Activated T-cell treated with anti-CD3 and anti-CD28 coated beads, Interleukin-2, amount 50 U/mL, for 1 hour (primary cell): ENCODE measurements at places on chromosomes 7 and 10.

DNA sequence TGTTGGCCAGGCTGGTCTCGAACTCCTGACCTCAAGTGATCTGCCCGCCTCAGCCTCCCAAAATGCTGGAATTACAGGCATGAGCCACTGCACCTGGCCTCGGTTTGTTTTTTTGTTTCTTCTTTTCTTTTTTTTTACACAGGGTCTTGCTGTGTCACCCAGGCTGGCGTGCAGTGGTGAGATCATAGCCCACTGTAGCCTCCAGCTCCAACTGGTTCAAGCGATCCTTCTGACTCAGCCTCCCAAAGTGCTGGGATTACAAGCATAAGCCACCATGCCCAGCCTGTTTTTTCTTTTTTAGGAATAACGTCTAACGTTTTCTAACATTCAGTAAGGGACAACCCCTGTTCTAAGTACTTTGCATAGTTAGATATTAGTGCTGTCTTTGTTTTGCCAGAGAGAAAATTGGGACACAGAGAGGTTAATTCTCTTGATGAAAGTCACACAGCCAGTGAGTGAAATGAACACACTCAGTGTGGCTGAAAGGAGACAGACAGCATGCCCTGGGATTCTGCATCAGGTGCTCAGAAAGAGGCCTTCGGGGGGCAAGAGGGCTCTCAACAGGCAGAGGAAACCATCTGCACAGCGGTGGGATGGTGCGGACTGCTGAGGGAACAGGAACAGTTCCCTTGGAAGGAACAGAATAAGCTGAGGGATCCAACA lies 4.3 kb downstream of the LIMK1 start:
- DNase-seq, result no peak

DNA sequence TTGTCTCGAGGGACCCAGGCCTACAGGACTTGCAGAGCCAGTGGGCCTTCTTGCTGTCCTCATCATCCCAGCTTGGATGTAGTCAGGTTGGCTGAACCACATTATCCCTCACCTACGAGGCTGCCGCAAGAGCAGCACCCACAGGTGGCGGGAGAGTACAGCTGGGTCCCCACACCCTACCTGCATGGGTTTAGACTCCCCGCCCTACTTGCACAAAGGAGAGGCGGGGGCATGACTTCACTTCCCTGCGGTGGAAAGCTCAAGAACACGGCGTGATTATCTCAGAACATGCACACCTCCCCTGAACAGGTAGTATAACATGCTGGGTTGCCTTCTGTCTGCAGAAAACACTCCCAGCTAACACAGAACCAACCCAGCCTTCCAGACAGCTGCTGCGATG lies 57.5 kb downstream of the CTBP2 start:
- no peak for DNase-seq

GRCh38 chr7:1103009-1103788 lies 15.3 kb downstream of the GPER1 start:
- no peak for DNase-seq

GRCh38 chr7:10237306-10237705 lies 736.4 kb upstream of the PHF14 start:
- DNase-seq, result no peak

- DNase-seq, result no peak
These were observed 18.0 kb downstream of the NEBL start for GRCh38 chr10:20879136-20879535.

GRCh38 chr7:123580406-123581161 lies 21.0 kb upstream of the ASB15 start:
- no peak for DNase-seq

GRCh38 chr10:50653142-50653541 lies 29.4 kb upstream of the SGMS1 start:
- no peak for DNase-seq

DNA sequence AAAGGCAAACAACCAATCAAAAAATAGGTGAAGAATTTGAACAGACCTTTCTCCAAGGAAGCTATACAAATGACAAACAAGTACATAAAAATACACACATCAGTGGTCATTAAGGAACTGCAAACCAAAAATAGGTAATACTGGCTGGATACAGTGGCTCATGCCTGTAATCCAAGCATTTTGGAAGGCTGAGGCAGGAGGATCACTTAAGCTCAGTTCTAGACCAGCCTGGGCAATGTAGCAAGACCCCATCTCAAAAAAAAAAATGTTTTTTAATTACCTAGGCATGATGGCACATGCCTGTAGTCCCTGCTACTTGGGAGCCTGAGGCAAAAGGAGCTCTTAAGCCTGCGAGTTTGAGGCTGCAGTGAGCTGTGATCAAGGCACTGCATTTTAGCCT lies 19.3 kb downstream of the CDCA7L start:
- no peak for DNase-seq

DNA sequence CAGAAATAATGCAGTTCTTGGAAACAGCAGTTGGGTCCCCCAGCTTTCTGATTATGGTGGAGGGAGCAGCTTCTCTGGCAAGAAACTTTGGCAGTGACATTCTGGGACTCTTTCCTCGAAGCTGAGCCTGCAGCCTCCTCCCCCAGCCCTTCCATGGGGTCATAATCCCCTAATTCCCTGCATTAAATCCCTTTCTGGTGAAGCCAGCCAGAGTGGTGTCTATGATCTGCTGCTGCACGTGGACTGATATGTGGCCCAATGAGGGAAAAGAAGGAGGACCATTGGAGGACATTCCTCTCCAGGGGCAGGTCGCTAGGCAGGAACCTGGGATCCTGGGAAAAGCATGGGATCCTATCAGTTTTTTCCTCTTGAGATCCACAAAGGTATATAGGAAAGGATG lies 470.5 kb downstream of the RPS24 start:
- no peak for DNase-seq

- DNase-seq, result no peak
These were observed 30.8 kb downstream of the LSMEM1 start for GRCh38 chr7:112511451-112512202.

GRCh38 chr7:134289423-134289822 lies 27.3 kb downstream of the SLC35B4 start:
- no peak for DNase-seq

GRCh38 chr10:131320860-131321604 lies 9.5 kb upstream of the TCERG1L start:
- no peak for DNase-seq

DNA sequence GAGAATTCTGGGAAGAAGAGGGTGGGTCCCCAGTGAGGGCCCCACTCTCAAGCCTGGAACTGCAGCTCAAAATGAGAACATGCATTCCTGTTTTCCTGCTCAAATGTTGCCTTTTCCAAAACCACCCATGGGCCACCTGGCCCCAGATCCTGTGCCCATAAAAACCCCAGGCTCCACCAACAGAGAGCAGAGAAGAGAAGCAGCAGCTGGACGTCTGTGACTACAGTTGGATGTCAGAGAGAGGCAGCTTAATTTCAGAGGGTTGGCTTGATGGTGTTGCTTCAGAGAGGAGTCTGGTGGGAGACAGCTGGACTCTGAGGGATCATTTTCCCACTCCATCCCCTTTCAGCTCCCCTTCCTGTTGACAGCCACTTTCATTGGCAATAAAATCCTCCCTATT lies 256.4 kb downstream of the FZD1 start:
- DNase-seq, result no peak

- no peak for DNase-seq
These were observed 1240.9 kb upstream of the LRRTM3 start for GRCh38 chr10:65684896-65685295.

- no peak for DNase-seq
These were observed 301.5 kb downstream of the EXOC4 start for GRCh38 chr7:133554330-133554729.

DNA sequence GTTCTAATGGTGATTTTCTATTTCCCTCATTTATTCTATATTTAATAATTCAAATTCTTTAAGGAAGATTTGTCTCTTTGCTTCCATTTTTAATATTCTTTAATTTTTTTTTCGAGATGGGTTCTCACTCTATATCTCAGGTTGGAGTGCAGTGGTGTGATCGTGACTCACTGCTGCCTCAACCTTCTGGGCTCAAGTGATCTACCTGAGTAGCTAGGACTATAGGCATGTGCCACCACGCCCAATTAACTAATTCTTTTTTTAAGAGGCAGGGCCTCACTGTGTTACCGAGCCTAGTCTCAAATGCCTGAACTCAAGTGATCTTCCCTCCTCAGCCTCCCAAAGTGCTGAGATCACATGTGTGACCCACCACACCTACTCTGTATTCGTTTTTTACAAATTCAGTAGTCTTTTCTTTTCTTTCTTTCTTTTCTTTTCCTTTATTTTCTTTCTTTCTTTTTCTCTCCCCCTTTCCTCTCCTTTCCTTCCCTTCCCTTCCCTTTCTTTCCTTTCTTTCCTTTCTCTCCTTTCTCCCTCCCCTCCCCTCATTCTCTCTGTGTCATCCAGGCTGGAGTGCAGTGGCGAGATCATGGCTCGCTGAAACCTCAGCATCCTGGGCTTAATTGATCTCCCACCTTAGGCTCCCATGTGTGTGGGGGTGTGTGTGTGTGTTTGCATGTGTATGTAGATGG lies 323.1 kb downstream of the ADK start:
- DNase-seq, result no peak
